ENCODE measurements at places on chromosomes 3 and 15.

- no peak for DNase-seq
These were observed 8.0 kb upstream of the TMEM212 start for GRCh38 chr3:171835116-171835515.

GRCh38 chr3:179837374-179837773, 184.5 kb downstream of the USP13 start:
- DNase-seq = peak; percentile 8

DNA sequence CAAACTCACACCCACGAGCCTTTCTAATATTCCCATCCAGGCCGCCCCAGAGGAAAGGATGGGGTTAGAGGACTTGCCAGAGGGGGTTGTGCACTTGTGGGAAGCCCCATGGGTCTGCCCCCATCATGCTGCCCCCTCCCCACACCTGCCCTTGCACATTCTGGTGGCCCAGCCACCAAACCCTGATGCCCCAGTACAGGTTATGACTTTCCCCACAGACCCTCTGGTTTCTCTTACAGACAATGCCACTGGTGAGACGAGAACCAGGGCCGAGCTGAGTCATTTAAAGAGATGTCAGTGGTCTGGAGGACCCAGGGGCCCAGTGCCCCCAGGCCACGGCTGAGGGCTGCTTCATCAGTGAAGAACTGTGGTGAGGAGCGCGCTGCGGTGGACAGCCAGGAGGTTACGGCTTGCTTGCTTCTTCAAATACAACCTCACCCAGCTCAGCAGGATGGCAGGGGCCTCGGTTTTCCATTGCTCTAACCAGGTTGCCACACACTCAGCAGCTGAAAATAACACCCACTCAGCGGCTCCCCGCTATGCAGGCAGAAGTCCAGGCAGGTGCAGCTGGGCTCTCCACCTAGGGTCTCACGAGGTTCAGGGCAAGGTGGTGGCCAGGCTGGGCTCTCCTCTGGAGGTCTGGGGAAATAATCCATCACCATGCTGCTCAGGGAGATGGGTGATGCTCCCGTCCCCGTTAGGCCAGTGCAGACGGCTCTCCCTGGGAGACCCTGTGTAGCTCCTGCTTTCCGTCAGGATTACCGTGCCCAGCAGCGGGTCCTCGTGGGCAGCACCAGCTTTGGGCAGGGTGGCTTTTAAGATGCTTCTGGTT, 13.8 kb upstream of the SNRPA1 start:
- DNase-seq = no peak

DNA sequence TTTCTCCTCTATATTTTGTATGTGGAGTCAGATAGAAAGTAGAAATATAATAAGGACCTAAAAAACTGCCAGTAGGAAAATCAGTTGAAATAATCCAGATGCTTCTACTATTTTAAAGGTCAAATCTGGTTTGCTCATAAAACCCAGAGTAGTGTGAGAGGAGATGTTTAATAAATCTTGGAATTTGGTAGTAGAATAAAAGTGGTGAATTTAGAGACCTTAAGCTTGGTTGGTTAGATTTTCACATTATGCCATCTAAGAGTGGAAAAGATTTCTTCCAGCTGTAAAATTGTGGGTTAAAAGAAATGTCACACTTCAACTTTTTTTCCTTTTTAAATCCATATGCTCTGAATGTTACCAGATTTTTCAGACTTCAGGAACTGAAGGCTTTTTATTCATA, 266.4 kb upstream of the GOLIM4 start:
- no peak for DNase-seq

DNA sequence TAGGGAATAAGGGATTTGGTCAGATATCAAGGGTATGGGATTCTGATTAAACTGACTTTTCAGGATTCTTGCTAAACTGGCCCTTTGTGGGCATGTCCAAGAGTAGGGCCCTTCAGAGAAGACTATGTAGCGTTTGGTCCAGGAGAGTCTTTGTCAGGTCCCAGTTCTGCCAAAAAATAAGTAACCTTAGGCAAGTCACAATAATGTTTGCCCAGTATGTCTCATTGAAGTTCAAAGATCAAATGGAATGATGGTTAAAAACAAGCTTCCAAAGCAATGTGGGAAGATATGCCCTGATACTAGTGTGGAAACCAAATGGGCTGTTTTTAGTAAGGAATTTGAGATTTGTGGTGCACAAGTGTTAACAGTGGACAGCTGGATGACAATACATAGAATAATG, 454.4 kb downstream of the WDR72 start:
- no peak for DNase-seq

- DNase-seq = no peak
These were observed 218.2 kb downstream of the STXBP5L start for GRCh38 chr3:121126033-121126706.

GRCh38 chr3:118226206-118226605, 808.4 kb downstream of the IGSF11 start:
- no peak for DNase-seq

DNA sequence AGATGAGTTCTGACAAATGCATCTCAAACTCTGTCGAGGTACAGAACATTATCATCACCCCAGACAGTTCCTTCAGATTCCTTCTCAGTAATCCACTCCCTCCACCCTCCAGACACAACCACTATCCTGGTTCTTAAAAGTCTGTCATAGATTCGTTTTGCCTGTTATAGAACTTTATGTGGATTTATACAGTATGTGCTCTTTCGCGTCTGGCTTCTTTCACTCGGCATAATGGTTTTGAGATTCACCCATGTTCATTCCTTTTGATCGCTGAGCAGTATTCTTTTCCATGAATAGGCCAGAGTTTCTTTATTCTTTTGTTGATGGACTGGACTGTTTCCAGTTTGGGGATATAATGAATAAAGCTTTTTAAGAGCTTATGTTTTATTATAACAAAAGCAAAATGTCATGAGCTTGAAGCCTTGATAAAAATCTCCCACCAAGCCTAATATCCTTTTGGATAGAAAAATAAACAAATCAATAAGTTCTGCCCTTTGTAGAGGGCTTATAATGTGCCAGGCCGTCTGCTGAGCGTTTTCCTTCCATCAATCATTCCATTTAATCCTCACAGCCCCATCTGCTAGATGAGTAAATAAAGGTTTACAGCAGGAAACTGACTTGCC, 21.3 kb upstream of the RFTN1 start:
- no peak for DNase-seq

GRCh38 chr15:101646672-101647071, 5.5 kb downstream of the TM2D3 start:
- DNase-seq = peak; percentile 38

DNA sequence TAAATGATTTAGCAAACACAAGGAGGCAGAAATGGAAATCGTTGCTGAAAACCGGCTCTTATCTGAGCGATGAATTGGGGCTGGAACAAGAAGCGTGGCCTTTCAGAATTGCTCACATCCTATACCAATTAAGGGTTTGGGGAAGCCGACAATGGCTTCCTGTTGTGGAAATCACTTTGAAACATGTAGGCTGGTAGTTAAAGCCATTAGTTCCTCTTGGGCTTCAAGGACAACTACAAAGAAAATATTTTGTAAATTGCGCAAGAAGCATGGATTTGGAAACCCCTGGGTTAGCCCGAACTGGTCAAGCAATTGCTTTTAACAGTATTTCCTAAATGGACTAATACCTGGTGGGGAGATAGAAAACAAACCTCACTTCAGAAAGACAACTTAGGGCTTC, 182.4 kb downstream of the ADAMTS9 start:
- no peak for DNase-seq

DNA sequence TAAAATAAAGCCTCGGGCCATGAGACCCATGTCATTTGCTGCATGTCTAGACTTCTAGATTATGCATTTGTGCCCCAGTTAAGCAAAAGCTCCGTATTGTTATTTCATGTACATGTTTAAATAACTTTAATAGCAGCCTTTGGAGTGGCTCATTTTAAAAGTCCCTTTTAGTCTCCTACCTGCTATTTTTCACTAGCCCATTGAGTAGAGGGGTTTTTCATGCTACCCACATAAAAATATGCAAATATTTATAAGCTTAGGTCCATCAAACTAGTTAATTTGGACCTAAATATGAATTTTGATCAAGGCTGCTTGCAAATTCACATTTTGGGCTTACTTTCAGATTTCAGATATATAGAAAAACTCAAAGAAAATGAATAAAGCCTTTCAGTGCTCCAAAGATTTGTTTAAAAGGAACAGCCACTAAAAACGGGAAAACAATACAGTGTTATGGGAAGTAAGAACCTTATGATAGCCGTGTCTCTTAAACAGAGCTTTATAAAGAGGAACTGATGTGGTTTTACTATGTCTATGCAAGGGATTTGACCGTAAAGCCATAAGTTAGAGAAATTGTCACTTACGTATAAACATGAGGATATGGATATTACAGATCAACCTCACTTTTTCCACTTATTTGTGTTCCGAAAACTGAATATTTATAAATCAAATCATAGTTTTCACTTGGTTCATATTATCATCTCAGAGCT, 30.0 kb downstream of the FILIP1L start:
- DNase-seq = no peak

DNA sequence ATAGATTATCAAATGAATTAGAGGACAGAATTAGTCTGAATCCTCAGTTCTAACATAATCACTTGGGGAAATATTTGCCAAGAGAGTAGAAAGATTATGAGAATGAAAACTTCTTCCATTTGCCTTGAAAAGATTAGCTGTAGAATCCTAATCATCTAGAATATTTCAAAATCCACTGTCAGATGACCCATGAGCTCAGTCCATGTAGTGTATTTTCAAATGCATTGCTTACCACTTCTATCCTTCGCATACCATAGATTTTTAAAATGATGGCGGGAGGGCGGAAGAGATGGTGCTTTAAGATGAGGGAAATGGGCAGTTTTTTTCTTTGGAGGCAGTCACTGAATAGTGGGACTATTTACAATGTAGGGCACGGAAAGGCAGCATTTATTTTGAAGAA, 136.3 kb downstream of the SLCO3A1 start:
- DNase-seq = no peak

DNA sequence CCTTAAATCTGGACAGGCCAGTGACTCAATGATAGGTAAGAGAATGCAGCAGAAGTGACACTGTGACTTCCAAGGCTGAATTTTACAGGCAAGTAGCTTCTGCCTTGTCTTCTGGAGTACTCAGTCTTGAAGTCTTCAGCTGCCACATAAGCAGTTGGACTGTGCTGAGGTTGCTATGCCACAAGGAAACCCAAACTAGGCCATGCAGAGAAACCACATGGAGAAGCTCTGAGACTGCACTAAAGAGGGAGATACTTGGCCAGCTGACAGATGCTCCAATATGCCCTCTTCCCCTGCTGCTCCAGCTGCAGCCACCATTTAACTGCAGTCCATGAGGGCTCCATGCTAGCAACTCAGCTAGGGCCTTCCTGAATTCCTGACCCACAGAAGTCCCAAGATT, 119.4 kb upstream of the GADL1 start:
- peak; percentile 9 for DNase-seq

DNA sequence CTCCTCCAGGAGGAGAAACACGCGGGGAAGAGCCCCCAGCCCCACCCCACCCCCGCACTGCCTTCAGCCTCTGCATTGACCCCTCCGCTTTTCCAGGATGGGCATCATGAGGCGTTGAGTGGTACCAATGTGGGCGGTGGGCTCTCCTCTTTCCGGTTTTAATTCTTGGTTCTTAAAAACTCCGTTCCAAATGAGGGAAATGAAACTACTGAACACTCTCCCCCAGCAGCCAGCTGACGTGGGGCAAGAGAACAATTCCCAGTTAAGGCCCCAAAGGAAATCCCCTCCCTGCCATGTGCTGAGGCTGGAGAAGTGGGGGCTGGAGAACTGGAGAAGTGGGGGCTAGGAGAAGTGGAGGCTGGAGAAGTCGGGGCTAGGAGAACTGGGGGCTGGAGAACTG, 5.3 kb upstream of the NRROS start:
- no peak for DNase-seq

DNA sequence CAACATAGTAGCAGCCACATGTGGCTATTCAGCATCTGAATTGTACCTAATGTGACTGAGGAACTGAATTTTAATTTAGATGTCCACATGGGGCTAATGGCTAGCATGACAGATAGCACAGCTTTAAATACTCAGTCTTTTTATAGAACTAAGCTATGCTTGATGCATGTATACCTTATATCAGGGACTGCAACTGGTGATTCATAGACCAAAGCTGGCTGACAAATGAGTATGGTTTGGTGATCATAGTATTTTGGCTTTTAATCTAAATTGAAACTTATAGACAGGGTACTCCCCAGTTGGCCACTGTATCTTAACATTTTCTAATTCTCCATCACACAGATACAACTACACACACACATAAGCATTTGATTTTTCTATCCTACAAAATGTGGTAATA, 83.6 kb downstream of the IGSF11 start:
- no peak for DNase-seq

GRCh38 chr3:62922326-62922725, 47.1 kb upstream of the CADPS start:
- DNase-seq = peak; percentile 18

- DNase-seq = no peak
These were observed 167.5 kb upstream of the IGF1R start for GRCh38 chr15:98480844-98481243.

DNA sequence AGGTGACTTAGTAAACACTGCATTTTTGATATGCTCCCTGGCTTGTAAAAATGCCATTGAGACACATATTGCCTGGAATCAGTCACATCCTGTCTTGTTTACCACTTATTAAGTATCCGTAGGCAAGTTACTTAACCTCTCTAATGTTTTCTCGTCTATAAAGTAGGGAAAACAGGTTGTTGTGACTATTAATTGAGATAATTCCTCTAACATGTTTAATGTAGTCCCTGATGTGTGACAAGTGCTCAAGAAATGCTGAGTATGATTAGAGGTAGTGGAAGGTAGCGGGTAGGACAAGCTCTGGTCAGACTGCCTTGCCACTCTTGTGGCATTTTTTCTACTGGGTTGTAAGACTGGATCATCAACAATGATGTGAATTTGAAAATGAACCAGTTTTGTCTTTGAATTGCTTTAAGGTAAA, 54.1 kb downstream of the NFKBIZ start:
- peak; percentile 13 for DNase-seq

- no peak for DNase-seq
These were observed 41.6 kb upstream of the ROPN1 start for GRCh38 chr3:124033360-124034015.

DNA sequence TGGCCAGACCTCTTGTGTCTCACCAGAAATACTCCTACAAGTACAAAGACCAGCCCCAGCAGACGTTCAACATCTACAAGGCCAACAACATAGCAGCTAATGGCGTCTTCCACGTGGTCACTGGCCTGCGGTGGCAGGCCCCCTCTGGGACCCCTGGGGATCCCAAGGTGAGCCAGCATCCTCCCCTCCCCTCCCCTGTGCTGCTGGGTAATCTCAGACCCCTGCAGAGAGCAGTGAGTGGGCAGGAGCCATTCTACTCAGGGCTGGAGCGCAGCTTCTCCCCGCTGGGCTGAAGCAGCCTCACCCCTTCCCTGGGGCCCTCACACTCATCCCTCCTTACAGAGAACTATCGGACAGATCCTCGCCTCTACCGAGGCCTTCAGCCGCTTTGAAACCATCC, 9.8 kb downstream of the STAB1 start:
- no peak for DNase-seq

- DNase-seq = peak; percentile 65
These were observed 44.2 kb downstream of the RBPMS2 start for GRCh38 chr15:64731012-64731804.

DNA sequence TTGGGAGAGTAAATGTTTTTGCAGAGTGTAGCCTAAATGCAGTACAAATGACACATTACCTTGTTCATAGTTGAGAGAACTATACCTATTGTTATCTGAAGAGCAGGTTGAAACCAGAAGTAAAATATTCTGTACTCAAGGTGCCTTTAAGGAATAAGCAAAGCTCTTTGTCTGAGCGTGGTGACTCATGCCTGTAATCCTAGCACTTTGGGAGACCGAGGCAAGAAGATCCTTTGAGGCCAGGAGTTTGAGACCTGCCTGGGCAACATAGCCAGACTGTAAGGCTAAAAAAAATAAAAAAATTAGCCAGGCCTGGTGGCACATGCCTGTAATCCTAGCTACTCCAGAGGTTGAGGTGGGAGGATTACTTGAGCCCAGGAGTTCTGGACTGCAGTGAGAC, 2.2 kb upstream of the RNF13 start:
- no peak for DNase-seq

All from fibroblast of skin of scalp (primary cell).